ENCODE measurements at places on chromosomes 7 and 10. TPM values are rescaled to one million over a fixed set of nuclear protein-coding genes. Genes with fewer than 3 reads are reported as not detected.

The GBX1 gene
- total RNA-seq, result not detected

The IL6 gene
- total RNA-seq, result not detected

The OGDHL gene
- 0.79 TPM for total RNA-seq

The CLDN3 gene
- 634 TPM for total RNA-seq

The HNRNPF gene
- total RNA-seq, result 394 TPM

The DRGX gene
- not detected for total RNA-seq

The FAM24B gene
- total RNA-seq, result 6.8 TPM

The TLX1 gene
- total RNA-seq, result 0.52 TPM

The SPDYE18 gene
- total RNA-seq, result 0.27 TPM

The CPN1 gene
- not detected for total RNA-seq

The ETV1 gene
- 1.6 TPM for total RNA-seq

The HOXA1 gene
- 1.7 TPM for total RNA-seq

The PRKG1 gene
- total RNA-seq, result 8.1 TPM

The BMPER gene
- 0.85 TPM for total RNA-seq

The MUC12 gene
- total RNA-seq, result 331 TPM

The FKBP6 gene
- total RNA-seq, result not detected

The SDK1 gene
- total RNA-seq, result 1.3 TPM

The MYO1G gene
- 2.1 TPM for total RNA-seq

The DYNC1I1 gene
- total RNA-seq, result 1.8 TPM

The TMEM178B gene
- total RNA-seq, result 1.1 TPM

The PKD2L1 gene
- 0.50 TPM for total RNA-seq

The CAV1 gene
- 87.0 TPM for total RNA-seq

The RBM20 gene
- 0.49 TPM for total RNA-seq

All from colonic mucosa (tissue), 4 donors.